Fibroblast of skin of abdomen (primary cell): ENCODE measurements at places on chromosomes 3 and 15.

- DNase-seq: no peak
Measured at GRCh38 chr3:36193448-36193847, 186.9 kb upstream of the STAC start.

- no peak for DNase-seq
Measured at GRCh38 chr15:44596511-44597010, 59.6 kb downstream of the EIF3J start.

- DNase-seq: peak; percentile 30
Measured at GRCh38 chr3:58299839-58300516, 6.1 kb upstream of the RPP14 start.

GRCh38 chr15:99473981-99474906 lies 91.5 kb upstream of the MEF2A start:
- no peak for DNase-seq

- peak; percentile 87 for DNase-seq
Measured at GRCh38 chr3:171753665-171754408, 56.4 kb downstream of the PLD1 start.

- DNase-seq: no peak
Measured at GRCh38 chr15:54517366-54517765, 539.1 kb downstream of the UNC13C start.

DNA sequence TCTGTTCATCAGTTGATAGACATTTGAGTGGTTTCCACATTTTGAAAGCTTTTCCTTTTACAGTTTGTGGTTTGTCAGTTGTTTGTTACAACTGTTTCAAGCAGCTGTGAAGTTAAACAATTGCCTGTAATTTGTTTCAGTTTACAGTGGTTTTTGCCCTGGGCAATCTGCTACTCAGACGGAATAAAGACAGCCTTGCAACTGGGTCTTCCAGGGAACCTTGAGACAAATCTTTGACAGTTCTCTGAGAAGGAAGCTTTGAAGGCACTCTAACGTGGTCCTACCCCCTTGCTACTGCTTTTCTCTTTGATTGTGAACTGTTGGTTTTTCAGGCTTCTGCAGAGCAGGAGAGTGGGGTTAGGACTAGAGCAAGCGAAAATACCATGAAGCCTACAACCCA lies 28.0 kb downstream of the LRRC28 start:
- DNase-seq: no peak

GRCh38 chr15:33985287-33985686 lies 17.0 kb downstream of the CHRM5 start:
- DNase-seq: peak; percentile 92

DNA sequence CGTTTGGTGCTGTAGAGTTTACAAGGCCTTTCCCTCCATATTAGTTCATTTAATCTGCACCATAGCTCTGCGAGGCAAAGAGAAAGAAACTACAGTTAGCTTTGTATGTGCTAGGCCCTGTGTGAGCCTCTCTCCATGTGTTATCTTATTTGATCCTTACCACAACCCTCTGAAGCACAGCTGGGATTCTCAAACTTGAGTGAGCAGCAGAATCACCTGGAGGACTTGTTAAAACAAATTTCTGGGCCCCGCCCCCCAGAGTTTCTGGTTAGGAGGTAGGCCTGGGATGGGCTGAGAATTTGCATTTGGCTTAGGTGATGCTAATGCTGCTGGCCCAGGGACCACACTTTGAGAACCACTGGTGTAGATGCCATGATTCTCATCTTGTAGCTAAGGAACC lies 12.3 kb downstream of the CA12 start:
- DNase-seq: no peak

DNA sequence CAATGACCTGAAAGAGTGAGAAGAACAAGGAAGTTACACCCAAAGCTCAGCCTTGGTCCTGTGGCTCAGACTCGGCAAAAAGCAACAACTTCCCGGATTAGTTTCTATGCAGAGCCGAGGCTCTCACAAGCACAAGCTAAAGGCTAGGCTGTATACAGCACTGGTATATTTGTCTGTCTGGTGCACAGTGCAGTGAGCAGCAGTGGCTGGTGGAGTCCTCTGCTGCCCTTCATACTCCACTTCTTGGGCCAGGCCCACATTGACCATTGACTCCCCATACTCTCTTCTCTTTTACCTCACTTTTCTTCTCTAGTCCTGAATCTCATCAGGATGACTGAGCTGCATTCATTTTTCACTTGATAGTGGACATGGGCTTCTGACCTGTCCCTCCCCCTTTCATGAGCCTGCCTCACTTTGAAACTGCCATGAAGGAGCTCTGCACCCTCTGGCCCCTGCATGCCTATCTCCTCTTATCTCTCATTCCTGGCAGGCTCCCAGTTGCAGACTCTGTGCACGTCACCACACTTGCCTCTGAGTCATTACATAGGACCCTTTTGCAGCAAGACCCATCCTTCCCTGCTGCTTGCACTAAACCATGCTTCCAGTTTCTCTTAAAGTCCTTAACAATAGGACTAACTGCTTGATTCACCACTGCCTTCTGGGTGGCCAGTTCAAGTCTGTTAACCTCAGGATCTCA lies 379.3 kb downstream of the NTRK3 start:
- DNase-seq: peak; percentile 85

DNA sequence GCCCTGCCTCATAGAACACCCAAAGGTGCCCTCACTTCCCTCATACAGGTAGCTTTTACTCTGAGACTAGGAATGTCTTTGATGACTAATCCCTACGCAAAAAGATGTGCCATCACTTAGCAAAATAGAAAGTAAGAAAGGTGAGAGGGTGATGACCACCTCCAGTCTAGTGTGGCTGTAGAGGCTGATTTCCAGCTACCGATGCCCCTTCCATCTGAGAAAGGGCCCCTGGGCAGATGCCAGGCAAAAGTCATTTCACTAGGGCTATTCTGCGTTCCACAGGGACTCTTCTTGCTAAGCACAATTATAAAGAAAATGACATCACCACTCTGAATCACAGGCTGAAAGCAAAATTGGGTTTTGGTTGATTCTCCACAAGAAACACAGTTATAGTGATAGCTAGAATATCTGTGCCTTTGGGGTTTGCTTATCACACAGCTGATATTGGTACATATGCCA lies 77.4 kb downstream of the RBPMS2 start:
- no peak for DNase-seq

DNA sequence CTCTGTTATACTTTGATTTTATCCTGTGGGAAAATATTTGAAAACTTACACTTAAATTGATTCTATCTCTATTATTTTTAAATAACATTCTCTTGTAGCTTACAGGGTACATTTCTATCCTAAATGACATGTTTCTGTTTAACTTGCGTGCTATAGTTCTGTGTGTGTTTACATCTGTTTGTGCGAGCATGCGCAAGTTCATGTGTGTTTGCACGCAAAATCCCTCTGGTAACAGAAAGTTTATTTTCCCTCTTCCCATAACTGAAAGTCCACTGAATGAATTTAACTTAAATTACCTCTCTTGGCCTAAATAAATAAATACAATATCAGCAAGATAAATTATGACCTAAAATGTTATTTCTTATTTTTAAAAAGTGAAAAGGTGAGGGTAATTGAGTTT lies 117.3 kb upstream of the NEO1 start:
- DNase-seq: no peak

DNA sequence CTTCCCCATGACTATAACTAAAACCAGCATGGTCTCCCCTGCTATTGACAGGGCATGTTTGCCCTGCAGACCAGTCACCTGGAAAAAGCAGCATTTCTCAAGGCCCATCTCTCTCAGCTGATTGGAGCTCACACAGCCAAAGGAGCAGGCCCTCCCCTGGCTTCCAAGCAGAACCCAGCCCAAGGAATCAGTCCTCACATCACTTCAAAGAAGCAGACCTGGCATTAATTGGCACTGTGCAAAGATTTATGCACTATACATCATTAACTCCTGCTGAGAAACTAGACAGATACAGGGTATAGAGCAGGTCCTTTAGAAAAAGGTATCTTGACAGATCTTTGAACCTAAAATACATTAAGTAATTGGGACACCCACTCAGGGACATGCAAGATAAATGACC lies 323.8 kb upstream of the PPP2R3A start:
- DNase-seq: no peak

- no peak for DNase-seq
Measured at GRCh38 chr3:10522646-10523303, 17.4 kb upstream of the ATP2B2 start.

- DNase-seq: no peak
Measured at GRCh38 chr3:70531838-70532489, 219.5 kb upstream of the MDFIC2 start.

GRCh38 chr3:34261001-34261385 lies 462.6 kb downstream of the PDCD6IP start:
- peak; percentile 56 for DNase-seq

GRCh38 chr3:24496529-24497482 lies 2.2 kb upstream of the THRB start:
- DNase-seq: peak; percentile 87

DNA sequence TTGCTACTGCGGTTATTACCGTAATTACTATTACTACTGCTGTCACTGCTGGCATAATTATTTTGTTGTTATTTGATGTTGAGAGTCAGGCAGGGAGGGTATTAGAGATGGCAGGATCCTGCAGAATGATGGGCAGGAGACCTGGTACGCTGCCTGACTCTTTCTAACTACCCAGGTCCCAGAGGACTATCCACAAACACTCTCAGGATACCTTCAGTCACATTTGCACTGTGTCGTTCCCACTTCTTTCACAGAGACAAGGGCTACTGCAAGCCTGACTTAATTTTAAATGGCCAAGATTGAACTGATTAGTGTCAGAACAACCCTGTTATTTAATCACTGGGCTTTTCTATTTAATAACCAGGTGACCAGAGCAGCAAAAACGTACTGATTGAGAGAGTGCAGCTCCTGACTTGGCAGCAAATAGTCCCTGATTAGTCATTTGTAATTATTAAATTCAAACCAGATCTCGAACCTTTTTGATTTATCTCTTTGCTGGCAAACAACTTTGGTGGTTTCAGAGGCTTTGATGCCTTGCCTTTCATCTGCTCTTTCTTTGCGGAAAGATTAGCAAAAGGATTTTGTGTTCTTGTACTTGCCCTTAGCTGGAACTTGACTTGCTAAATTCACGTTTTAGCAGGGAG lies 88.8 kb upstream of the ARHGEF3 start:
- DNase-seq: peak; percentile 63

GRCh38 chr3:8509961-8510360 lies 8.3 kb downstream of the LMCD1 start:
- peak; percentile 39 for DNase-seq

GRCh38 chr3:144810160-144810559 lies 838.5 kb downstream of the DIPK2A start:
- no peak for DNase-seq

DNA sequence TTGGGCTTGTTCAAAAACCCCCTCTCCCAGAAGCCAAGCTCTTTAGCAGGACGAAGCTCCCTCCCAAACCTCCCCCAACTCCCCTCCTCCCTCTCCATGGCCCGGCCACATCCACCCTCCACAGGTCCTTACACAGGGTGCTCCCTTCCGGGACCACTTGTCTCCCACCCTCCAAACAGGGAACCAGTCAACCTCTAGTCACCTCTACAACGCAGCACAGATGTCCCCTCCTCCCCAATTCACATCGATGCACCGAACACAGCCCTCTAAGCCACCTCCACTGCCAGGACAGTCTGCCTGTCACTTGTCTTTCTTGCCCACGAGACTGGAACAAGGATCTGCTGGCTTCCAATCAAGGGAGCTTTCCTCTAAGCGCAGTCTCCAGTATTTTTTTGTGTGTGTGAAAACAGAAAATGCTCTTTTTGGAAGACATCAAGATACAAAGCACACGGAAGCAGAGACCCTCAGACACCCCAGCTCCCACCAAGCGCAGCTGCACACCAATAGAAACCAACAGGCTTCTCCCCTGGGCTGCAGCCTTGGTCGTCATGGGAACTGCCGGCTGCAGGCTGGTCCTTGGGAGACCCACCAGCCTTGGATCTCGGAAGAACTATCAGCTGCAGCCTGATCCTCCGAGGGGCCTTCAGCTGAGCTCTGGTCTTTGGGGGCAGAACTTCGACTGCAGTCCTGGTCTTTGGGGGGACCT lies 26.5 kb downstream of the IQSEC1 start:
- DNase-seq: no peak

DNA sequence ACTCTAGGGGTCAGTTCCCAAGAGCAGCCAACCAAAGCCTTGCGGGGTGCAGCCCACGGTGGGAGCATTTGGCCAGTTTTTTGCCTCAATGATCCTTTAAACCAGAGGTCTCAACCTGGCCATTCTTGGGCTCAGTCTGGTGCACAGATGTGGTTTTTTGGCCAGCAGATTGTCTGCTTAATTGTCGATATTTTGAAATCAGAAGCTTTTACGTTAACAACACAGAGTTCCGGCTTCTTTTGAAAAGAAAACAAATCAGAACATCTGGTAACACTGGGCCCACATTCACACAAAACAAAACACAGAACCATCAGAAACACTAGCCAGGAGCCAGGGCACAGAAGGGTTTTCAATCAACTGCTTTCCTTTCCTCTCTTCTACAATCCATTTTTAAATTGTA lies 127.7 kb downstream of the XXYLT1 start:
- DNase-seq: no peak

DNA sequence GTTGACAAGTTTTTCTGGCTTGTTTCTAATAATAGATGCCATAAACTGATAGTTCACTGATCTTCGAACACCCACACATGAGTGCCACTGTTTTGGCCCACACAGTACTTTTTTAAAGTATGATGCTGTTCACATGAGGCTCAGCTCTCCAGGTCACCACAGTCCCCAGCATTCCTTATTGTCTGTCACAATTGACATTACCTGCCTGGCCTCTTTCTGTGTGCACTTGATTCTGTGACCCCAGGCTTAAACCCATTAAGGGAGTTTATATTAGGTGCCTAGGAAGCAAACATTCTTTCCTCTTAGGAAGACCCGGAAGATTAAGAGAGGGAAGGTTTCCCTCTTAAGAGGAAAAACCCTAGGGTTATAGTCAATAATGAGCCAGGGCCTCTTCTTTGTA lies 24.2 kb upstream of the LRRFIP2 start:
- no peak for DNase-seq

GRCh38 chr15:44801797-44802196 lies 65.5 kb downstream of the TRIM69 start:
- no peak for DNase-seq

DNA sequence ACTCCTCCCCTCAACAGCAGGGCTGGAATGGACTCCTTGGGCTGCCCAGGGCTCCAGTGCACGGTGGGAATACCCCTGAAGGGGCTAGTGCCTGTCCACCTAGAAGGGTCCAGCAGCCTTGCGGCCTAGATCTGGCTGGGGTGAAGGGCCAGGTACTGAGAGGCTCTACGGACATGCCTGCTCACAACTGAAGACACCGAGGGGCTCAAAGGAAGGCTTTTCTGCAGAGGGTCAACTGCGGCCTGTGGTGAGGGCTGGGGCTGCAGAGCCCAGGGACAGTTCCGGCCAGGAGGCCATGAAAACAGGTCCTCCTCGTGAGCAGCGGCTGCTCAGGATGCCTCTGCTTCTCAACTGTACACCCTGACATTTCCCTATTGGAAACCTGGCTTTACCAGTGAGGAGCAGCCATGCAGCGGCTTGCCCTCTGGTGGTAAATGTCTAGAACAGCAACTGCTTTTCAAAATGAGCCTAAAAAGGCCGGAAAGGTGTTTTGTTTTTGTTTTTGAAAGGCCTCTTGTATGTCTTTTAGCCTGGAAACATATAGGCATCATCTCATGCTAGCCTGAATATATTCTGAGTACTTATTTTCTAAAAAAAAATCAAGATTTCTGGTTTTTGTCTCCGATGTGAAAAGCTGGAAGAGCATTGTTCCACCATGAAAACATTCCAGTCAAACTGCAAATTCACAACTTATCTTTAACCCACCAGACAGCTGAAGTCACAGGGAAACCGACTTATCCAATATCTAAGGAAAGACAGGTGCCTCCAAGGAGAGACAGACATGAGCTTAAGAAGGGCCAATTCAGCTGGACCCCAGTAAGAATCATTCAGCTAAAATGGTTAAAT lies 163.4 kb downstream of the KLF13 start:
- DNase-seq: peak; percentile 47

GRCh38 chr3:54202651-54203248 lies 80.4 kb downstream of the CACNA2D3 start:
- no peak for DNase-seq
